B cell (primary cell): ENCODE measurements at places on chromosomes 11 and 22.

DNA sequence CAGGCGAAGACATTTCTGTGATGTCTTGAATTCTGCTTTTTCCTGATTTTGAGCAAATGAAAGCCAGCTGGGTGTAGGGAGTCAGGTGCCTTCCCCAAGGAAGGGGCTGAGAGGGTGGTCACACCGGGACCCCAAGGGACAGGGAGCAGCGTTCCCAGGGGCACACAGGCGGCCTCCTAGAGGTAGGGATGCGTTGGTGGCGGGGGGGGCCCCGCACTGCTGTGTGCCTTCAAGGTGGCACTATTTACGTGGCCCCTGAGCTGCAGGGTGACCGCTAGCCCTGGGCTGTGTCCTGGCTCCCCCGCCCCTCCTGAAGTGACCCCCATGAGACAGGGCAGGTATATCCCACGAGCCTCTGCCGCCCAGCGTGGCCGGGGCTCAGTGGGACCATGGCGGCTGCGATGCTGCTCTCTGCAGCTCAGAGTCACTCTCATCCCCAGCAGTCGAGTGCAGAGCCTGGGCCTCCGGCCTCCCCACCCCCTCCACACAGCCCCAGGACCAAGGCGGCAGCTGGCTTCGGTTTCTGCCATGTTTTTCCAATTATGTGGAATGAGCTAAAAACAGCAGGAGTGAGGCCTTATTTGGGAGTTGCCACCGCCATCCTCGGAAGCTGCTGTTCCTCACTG is 60.9 kb downstream of the LRP5 start:
- DNase-seq: no peak

GRCh38 chr11:101019870-101020269 is 109.7 kb downstream of the PGR start:
- no peak for DNase-seq

- DNase-seq: no peak
Observed at GRCh38 chr11:87190071-87190470, 152.3 kb downstream of the TMEM135 start.

DNA sequence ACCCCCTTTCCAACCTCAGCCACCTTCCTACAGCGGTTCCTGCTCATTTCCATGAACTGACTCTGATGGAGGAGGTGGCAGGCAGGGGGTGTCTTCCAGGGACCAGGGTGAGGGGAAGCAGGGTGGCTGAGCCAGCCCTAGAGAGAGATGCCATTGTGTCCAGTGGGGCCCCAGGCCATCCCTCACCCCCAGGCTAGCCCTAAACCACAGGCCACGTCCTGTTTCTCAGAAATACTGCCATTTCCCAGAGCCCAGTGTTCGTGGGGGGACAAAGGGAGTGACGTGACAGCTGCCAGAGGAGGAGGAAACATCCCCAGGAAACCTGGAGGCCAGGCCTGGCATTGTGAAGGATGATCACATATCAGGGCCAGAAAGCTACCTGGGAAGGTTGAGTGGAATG is 39.5 kb downstream of the CHRDL2 start:
- DNase-seq: no peak

DNA sequence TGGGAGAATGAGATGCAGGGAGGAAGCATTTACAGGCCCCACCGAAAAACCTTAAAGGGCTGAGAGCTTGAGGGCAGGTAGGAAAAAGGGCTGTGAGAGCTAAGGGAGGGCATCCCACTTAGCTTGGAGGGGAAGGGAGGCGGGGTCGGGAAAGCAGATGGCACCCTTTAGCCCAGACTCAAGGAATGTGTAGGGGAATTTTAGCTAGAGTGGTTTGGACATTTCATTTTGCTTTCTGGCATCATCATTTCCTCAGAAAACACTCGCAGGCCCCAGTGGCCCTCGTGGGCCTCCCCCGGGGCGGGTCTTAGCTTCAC is 846 bp upstream of the STIM1 start:
- DNase-seq: no peak

DNA sequence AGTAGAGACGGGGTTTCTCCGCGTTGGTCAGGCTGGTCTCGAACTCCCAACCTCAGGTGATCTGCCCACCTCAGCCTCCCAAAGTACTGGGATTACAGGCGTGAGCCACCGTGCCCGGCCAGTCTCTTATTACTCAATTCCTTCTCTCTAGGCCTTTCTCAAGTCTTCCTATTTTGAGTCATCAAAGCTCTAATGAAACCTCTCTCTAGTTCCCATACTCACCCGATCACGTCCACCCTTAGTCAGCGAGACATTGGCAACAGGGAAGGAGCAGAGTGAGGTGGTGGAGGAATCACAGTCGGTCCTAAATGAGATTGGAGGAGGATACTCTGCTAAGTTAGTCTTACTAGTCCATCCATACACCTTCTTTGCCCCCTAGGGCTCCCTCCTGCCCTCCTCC is 5.0 kb downstream of the BSCL2 start:
- no peak for DNase-seq
